ENCODE measurements at places on chromosomes 2 and 18.

DNA sequence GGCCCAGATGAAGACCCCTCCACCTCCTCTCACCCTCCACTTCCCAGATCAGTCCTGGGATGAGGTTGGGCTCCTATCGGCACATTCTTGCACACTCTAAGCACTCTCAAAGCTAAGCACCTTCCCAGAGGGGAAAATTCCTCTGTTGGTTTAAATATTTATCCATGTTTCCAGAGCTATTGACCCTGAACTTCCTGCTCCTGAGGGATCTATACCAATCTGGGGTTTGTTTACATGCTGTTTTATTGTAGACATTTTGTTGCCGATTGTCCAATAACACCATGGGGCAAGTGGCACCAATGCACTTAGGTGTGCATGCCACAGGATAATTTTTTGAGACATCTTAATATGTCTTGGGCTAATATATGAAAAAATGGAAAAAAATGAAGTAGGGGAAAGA lies 476.2 kb downstream of the SLC4A3 start:
- DNase-seq: no peak
- no peaks in the 10 kb centered on the region for H3K4me1 ChIP-seq
- H3K27ac ChIP-seq: no peak overlapping the region
- no peaks in the 10 kb centered on the region for H3K27me3 ChIP-seq
- no peaks in the 10 kb centered on the region for H3K36me3 ChIP-seq

DNA sequence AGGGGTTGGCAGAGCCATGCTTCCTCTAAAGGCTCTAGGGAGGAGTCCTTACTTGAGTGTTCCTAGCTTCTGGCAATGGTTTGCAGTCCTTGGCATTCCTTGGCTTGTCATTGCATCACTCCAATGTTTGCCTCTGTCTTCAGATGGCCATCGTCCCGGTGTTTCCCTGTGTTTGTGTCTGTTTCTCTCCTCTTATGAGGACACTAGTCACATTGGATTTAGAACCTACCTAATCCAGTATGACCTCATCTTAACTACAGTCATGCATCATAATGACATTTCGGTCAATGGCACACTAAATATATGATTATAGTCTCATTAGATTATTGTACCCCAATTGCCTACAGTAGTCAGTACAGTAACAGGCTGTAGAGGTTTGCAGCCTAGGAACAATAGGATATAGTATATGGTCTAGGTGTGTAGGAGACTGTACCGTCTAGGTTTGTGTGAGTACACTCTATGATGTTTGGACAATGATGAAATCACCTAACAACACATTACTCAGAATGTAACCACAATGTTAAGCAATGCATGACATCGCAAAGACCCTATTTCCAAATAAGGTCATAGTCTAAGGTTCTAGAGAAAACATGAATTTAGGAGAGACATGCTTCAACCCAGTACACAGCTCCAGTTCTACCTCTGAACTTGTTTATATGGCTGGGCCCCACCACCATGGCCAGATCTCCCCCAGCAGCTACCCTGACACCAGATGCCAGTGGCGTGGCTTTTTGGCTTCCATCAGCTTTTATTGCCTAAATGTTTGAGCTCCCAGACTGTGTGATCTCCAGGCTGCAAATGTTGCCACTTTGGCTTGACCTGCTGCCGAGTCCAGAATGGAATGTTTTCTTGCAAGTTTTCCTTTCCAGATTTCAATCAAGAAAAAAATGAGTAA lies 22.1 kb downstream of the SRD5A2 start:
- H3K4me3 ChIP-seq: no peak overlapping the region
- H3K27ac ChIP-seq: no peak overlapping the region
- peaks cover 5% of the 10 kb centered on the region for H3K27me3 ChIP-seq
- no peaks in the 10 kb centered on the region for H3K4me1 ChIP-seq
- DNase-seq: no peak

- H3K36me3 ChIP-seq: peaks cover 2% of the 10 kb centered on the region
- no peaks in the 10 kb centered on the region for H3K27me3 ChIP-seq
- no peak overlapping the region for H3K4me3 ChIP-seq
- H3K27ac ChIP-seq: no peak overlapping the region
Measured at GRCh38 chr2:203167751-203168150, 71.1 kb upstream of the CYP20A1 start.

- no peaks in the 10 kb centered on the region for H3K36me3 ChIP-seq
- no peak overlapping the region for H3K4me3 ChIP-seq
- peaks cover 10% of the 10 kb centered on the region for H3K27me3 ChIP-seq
- H3K27ac ChIP-seq: no peak overlapping the region
- DNase-seq: no peak
- no peaks in the 10 kb centered on the region for H3K4me1 ChIP-seq
Measured at GRCh38 chr2:65500310-65501040, 68.1 kb upstream of the SPRED2 start.

DNA sequence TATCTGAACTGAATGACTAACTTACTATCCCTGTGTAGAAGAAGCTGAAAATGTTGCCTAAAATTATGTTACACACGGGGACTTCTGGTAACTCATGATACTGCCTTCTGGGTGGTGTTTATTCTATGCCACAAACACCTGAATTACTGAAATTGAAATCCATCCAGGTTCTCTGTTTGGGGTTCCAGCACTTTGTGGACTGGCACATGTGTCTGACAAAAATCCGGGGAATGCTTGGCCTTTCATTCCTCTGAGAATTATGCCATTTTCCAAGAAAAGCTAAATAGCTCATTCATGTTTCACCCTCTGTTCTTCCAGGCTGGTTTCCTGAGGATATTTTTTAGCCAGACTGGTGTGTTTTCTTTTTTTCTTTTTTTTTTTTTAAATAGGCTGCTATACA lies 59.5 kb upstream of the POU3F3 start:
- H3K4me1 ChIP-seq: no peaks in the 10 kb centered on the region
- no peaks in the 10 kb centered on the region for H3K36me3 ChIP-seq
- H3K27ac ChIP-seq: no peak overlapping the region

GRCh38 chr2:20224716-20225293 lies at the start of gene SDC1:
Gene SDC1, minus strand, starts transcription at chr2:20225130. Its CDS starts 263 bp downstream, at chr2:20224867.
- peaks cover 64% of the 10 kb centered on the region for H3K27me3 ChIP-seq
- no peak within 1 kb of the TSS for H3K27ac ChIP-seq
- H3K4me3 ChIP-seq: peak within 1 kb of the TSS; percentile 43
- peaks cover 12% of the 10 kb centered on the region for H3K4me1 ChIP-seq
- no peak for DNase-seq

DNA sequence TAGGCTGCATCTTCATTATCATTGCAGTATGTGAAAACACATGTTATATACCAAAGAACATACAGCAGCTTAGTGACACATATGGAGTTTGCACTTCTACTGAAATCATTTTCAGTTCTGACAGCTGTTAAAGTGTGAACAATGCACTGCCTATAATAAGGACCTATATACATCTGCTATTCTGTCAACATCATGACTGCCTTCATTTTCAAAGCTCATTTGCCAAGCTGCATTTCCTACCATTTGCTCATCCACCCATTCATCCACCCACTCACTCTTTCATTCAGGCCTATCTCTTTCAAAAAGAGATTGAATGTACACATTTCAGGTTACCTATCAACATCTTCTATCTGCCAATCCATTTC lies 81.7 kb upstream of the STK17B start:
- DNase-seq: no peak
- H3K4me1 ChIP-seq: peaks cover 70% of the 10 kb centered on the region
- H3K36me3 ChIP-seq: peaks cover 13% of the 10 kb centered on the region
- no peak overlapping the region for H3K27ac ChIP-seq

GRCh38 chr2:230928701-230929380 lies 3.8 kb upstream of the GPR55 start:
- peaks cover 11% of the 10 kb centered on the region for H3K27me3 ChIP-seq
- H3K27ac ChIP-seq: no peak overlapping the region
- DNase-seq: no peak
- no peak overlapping the region for H3K4me3 ChIP-seq
- H3K4me1 ChIP-seq: peaks cover 39% of the 10 kb centered on the region

- H3K4me3 ChIP-seq: no peak overlapping the region
- H3K4me1 ChIP-seq: no peaks in the 10 kb centered on the region
- no peak overlapping the region for H3K27ac ChIP-seq
- peak; percentile 18 for DNase-seq
Measured at GRCh38 chr2:69177785-69178636, 165.0 kb downstream of the ANTXR1 start.

DNA sequence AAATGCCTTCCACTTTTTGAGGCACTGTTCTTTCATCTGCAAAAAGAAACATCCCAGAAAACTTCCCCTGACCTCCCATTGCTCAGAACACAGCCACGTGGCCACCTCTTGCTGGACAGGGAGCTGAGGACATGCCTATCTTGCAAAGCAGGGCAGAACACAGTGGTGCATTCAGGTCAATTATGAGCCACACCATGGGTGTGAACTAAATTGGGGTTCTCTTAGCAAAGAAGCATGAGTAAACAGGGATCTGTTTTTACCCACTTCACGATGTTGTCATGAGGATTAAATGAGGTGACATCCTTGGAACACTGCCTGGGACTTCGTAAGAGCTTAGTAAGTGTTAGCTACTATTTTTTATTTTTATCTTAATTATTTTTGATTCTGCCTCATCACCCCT lies 25.1 kb downstream of the BMP10 start:
- H3K4me1 ChIP-seq: no peaks in the 10 kb centered on the region
- H3K27ac ChIP-seq: no peak overlapping the region
- H3K27me3 ChIP-seq: peaks cover 30% of the 10 kb centered on the region
- H3K4me3 ChIP-seq: no peak overlapping the region
- no peaks in the 10 kb centered on the region for H3K36me3 ChIP-seq

GRCh38 chr18:75654386-75654785 lies 226.9 kb upstream of the SMIM21 start:
- no peaks in the 10 kb centered on the region for H3K36me3 ChIP-seq
- no peak overlapping the region for H3K27ac ChIP-seq
- DNase-seq: no peak

DNA sequence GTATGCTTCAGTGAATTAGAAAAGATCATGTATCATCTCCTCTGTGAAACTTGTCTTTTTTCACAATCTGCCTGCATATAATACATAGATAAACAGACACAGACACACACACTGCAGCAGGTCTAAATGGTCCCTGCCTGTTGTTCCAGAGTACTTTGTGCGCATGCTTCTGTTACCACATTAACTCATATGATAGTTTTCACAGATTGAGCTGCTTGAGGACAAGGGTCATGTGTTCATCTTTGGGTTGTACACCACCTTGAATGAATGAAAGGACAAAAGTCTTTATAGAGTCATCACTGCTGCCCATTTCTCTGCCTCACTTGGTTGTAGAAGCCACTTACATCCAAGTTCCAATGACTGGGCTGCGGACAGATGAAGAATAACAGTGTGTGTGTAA lies 72.7 kb upstream of the GLS start:
- H3K27ac ChIP-seq: no peak overlapping the region
- H3K36me3 ChIP-seq: no peaks in the 10 kb centered on the region
- no peak overlapping the region for H3K4me3 ChIP-seq

- H3K4me1 ChIP-seq: no peaks in the 10 kb centered on the region
- no peak overlapping the region for H3K27ac ChIP-seq
- no peaks in the 10 kb centered on the region for H3K36me3 ChIP-seq
- no peaks in the 10 kb centered on the region for H3K27me3 ChIP-seq
- H3K4me3 ChIP-seq: no peak overlapping the region
Measured at GRCh38 chr18:74444104-74444503, 13.0 kb downstream of the DIPK1C start.

- H3K36me3 ChIP-seq: no peaks in the 10 kb centered on the region
- H3K27me3 ChIP-seq: peaks cover 3% of the 10 kb centered on the region
- no peak overlapping the region for H3K4me3 ChIP-seq
- H3K4me1 ChIP-seq: no peaks in the 10 kb centered on the region
Measured at GRCh38 chr2:104834431-104835153, 19.3 kb upstream of the POU3F3 start.

DNA sequence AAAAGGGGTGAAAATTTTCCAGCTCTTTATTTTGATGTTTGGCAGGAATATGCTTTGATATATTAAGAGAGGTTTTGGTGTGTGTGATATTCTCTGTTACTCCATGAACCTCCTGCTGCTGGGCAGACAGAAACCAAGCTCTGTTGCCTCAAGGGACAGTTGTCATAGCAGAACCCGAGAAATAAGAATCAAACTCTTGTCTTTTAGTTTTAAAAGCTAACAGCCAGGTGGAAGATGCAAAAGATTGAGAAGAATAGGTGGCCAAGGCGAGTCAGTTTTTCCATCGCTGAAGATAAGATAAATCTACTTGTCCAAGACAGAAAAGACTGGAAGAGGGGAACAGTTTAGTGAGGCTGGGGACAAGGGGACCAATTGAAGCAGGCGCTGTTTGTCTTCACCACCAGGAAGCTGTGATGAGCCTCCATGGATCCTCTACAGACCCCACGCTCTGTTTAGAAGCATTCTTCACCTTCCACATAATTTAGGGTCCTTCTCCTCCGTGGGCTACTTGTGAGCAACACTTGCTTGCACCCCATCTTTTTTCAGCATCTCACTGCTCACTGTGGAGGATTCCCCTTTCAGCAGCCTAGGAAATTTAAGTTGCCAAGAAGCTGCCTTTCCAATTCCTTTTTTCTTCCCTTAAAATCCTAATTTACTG lies 23.9 kb downstream of the PMAIP1 start:
- no peak overlapping the region for H3K27ac ChIP-seq
- no peaks in the 10 kb centered on the region for H3K27me3 ChIP-seq
- H3K36me3 ChIP-seq: no peaks in the 10 kb centered on the region
- H3K4me1 ChIP-seq: peaks cover 40% of the 10 kb centered on the region

DNA sequence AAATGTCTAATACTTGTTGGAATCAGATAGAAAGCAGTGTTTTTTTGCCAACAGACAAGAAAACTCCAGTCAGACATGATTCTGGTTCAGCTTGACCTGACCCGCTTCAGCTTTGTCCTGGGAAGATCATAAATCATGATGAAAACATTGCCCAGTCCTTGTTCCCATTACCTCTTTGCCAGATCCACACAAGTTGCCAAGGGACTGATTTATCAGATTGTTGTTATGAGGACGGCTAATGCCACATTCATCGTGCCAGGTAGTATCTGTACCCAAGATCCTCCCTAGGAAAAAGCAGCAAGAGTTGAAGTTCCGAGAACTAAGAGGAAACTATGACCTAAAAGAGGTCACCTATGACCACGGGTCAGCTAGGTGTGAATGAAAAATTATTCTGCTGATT lies 39.0 kb downstream of the SLC40A1 start:
- no peaks in the 10 kb centered on the region for H3K36me3 ChIP-seq
- peaks cover 10% of the 10 kb centered on the region for H3K27me3 ChIP-seq
- no peak overlapping the region for H3K27ac ChIP-seq
- DNase-seq: no peak

- H3K4me3 ChIP-seq: no peak overlapping the region
- no peaks in the 10 kb centered on the region for H3K4me1 ChIP-seq
- H3K27ac ChIP-seq: no peak overlapping the region
Measured at GRCh38 chr2:237221443-237221842, 135.8 kb downstream of the COPS8 start.

DNA sequence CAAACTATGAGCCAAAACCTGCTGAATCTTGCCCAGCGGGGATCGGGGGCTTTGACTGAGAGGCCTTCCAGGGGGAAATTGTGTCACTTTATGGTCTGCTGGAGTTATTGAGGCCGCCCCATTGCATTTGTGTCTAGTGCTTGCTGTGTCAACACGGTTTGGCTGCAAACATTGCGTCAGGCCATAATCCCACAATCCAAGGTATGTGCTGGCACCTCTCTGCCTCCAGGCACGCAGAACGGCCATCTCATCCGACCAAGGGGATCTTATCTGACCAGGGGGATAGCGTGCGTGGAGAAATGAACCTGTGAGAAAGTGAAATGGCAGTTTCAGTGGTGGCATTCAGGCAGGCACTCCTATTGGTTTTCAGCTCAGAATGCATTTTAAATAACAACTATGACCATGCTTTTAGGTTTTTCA lies 18.1 kb upstream of the LYPD6B start:
- no peak overlapping the region for H3K27ac ChIP-seq
- peaks cover 3% of the 10 kb centered on the region for H3K36me3 ChIP-seq
- DNase-seq: no peak
- H3K4me3 ChIP-seq: no peak overlapping the region

- no peaks in the 10 kb centered on the region for H3K36me3 ChIP-seq
- no peak for DNase-seq
- H3K27me3 ChIP-seq: peaks cover 16% of the 10 kb centered on the region
- no peak overlapping the region for H3K27ac ChIP-seq
Measured at GRCh38 chr2:237254369-237254861, 159.5 kb downstream of the COL6A3 start.
